Activated CD4-positive, alpha-beta T cell treated with anti-CD3 and anti-CD28 coated beads, Interleukin-2, amount 10 ng/mL, durations not matched to agents 7 days and 5 days (primary cell): ENCODE measurements at places on chromosomes 3 and 15.
A peak's percentile ranks its signal among the peaks of the same experiment; 100 is the strongest.

DNA sequence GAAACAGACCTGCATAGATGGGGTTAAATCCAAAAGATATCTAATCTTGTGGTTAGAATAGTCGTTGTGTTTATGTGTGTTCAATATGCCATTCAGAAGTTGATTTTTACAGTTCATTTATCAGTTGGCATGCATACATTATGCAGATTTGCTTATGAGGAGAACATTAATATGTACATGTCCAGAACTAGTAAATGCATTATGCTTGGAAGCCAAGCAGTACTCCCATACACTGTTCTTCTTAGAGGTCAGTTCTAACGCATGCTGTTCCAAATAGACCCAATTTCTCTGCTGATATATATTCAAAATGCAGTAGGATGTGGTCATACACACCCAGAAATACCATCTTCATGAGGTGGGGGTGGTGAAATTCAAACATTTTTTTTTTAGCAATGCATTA, 956 bp downstream of the FGF12 start:
- no peak for DNase-seq

DNA sequence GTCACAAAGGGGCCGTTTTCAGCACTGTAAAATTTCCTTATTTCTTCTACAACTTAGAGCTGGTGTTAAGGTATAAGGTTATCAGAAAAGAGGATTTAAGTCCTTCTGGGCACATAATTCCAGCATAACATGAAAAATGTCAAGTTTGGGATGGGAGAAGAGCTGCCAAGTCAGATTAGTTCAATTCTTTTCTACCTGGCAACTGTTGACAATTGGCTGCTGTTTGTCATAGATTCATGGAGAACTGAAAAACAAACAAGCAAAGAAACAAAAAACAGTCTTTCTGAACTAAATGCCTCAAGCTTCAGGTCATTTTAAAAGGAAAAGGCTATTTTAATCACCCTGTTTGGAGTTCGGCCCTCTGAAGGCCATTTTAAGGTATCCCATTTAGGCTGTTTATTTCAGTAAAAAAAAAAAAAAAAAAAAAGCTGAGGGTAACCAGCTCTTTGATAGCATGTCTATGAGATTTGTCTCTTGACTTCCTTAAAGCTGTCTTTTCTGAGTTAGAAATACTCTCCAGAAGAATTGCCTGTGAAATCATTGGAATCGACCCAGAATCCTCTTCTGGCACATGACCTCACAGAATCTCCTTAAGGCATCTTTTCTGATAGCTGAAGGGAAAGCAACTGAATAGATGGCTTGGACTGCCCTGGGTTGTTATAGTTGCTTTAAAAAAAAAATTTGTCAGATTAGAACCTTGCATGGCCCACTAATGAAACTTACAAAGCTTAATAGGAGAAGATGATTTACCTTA, 173.3 kb downstream of the SEMA6D start:
- no peak for DNase-seq

DNA sequence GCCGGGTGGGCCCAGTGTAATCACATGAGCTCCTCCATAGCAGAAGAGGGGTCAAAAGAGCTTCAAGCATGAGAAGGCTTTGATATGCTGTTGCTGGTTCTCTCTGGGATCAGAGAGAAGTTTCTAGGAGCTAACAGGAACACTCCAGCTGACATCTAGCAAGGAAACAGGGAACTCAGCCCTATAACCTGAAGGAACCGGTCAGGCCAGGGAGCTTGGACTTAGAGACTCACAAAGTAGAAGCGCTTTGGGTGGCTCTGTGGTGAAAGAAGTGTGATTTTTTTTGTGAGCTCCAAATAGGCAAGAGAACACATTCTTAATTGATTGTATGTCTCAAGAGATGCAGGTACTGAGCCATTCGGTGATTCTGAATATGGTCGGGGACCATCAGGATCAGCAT, 26.2 kb upstream of the EPHB1 start:
- no peak for DNase-seq

DNA sequence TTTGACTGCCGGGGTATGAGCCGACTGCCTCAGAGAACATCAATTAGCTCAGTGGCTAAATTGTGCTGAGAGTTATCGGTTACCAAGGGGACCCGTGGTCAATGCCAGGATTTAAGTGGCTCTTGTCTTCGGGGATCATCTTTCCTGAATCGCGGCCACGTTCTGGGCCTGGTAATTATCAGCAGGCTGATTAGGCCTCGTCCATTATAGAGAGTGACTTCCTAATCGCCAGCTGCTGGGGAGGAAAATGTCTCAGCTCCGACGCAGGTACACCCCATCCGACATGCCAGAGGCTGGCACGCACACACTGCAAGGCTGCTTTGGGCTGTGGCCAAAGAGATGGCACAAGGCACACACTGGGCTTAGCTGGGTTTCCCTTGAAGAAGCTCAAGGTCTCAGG, 10.6 kb downstream of the TRH start:
- no peak for DNase-seq

DNA sequence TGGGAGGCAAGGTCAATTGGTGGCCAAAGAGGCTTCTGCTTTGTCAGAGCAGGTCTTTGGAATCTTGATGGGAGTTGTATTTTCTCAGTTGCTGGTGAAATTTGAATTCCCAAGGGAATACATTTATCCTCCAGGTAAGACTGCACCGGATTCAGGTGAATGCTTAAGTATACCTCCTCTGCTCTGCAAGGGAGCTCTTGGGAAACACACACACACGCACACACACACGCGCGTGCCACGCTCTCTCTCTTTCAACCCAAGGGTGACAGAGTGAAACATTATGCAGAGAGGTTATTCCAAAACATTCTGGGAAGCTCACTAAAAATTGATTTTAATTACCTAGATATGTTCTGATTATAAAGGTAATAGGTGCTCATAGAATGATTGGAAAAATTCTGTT, 33.7 kb downstream of the ST6GAL1 start:
- no peak for DNase-seq

DNA sequence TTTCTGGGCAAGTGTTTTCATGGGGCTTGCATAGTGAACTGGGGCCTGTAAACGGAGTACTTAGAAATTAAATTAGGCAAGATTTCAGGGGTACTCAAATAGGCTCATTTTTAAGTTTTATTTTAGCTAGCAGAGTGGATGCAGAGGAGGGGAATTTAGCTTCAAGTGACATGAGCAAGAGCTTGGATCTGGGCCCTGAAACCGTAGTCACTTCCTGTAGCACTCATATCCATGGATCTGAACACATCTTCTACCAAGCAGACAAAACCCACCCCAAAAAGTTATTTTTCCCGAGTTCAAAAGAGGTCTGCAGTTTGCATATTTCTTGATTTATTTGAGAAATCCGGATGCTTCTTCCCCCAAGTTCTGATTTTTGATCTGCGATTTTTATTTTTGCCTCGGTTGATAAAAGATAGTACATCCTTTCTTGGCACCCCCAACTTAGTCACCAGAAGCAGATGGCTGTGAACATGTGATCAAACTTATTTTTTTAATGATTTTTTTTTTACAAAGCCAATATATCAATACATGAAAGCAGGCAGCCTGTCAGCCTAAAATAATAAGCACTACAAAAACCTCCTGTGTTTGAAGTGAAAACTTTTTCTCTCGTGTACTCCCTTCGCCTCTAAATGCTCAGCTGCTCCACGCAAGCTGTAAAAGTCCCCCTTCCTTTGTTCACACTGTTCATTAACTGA, 36.6 kb upstream of the STT3B start:
- no peak for DNase-seq

- DNase-seq: peak; percentile 72
Observed at GRCh38 chr15:63752075-63752684, 81.6 kb downstream of the HERC1 start.
